ENCODE measurements at places on chromosomes 5 and 9.

DNA sequence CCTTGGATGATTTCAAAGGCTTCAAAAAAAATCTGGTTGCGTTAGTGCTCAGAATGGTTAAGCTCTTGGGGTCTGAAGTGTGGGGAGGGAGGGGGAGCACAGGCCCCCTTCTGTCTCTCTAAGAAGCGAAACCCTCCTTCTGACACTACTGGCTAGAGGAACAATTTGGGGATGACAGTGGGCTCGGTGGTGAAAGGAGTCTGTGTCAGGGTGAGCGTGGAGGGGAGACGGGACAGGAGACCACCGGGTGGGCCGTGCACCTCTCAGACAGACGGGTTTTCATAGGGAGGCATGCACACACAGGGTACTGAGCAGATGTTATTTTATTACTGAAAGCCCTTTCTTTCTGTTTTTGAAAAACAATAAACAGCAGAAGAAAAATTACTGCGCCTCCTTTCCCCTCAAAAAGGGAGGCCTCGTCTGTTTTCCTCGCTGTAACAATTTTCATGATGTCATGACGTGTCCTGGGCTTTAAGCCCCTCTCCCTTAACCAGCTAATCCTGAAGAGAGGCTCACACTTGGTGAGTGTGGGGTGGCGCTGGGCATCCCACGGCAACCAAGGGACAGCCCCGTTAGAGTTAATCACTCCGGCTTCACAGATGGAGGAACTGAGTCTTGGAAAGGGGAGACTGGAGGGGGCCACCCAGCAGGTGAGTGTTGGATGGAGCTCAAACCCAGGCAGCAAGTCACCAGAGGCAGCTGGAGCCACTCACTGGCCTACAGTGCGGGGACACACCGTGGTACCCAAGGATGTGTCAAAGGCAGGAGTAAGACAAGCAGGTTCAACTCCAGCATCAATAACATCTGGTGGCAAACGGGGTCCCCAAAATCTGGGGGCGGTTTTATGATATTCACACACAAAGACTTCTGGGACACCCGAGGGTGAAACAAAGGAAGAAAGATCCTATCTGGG is 53.4 kb downstream of the PTCH1 start:
- no peak for DNase-seq

- DNase-seq, result no peak
These were observed 51.7 kb upstream of the SEMA6A start for GRCh38 chr5:116626272-116626723.

GRCh38 chr5:176154821-176155220 is 83.4 kb upstream of the SIMC1 start:
- DNase-seq, result no peak

DNA sequence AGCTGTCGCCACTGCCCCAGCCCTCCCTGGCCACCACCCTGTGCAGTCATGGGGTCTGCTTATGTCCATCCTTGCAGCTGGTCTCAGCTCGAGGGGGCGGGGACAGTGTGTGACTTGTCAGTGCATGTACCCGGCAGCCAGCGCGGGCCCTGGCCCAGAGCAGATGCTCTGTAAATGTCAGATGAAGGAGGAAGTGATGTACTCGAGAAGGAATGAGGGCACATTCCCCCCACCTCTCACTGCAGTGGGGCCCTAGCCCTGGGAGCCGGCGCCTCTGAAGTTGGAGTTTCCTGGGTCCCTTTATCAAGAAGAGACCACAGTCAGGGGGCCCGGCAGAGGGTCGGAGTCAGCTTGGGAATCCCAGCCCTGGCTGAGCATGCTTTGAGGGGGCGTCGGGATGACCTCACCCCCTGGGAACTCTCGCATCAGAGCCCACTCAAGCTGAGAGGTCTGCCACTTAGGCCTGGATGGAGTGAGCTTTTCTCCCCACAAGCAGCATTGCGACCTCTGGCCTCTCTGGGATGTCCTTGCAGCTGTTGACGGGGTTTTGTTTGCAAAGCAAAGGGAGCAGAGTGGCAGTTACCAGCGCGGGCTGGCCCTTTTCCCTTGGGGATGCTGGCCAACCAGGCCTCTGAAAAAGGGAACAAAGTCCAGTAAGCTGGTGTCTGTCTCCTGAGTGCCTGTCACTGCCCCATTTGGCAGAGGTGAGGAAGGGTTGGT is 19.0 kb downstream of the NEURL1B start:
- DNase-seq, result no peak

DNA sequence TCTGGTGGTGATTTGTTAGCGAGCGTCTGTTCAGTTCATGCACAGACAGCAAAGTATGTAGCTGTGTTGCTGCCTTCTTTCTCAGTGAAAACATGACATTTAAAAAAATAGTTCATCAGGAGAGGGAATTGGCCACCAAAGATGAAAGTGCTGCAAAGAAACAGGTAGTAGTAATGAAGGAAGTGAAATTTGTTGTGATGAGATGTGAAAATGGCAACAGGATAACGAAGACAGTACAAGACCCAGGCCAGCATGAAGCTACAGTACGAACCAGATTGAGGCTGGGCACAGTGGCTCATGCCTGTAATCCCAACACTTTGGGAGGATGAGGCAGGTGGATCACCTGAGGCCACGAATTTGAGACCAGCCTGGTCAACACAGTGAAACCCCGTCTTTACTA is 136.0 kb downstream of the SMARCA2 start:
- DNase-seq, result no peak

- no peak for DNase-seq
These were observed 8.2 kb upstream of the TYRP1 start for GRCh38 chr9:12684974-12685373.

GRCh38 chr5:80977764-80978163 is 17.6 kb downstream of the RASGRF2 start:
- DNase-seq, result no peak

DNA sequence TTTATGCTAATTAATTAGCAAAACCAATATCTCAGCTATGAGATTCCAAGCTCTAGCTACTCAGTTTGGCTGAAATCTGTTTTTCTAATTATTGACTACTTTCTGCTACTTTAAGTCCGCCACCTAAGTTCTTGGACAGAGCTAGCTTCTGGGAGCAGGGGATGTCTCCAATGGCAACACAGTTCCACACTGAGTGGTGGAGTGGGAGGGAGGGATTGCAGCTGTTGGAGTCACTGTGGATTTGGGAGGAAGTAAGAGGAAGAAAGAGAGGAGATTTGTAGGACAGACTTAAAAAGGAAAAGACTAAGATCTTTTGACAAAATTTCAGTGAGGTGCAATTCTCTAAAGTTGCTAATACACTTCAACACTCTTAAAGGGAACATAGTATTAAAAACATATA is 450.8 kb downstream of the NFIB start:
- no peak for DNase-seq

- no peak for DNase-seq
These were observed 35.6 kb downstream of the TLR4 start for GRCh38 chr9:117739624-117740347.

DNA sequence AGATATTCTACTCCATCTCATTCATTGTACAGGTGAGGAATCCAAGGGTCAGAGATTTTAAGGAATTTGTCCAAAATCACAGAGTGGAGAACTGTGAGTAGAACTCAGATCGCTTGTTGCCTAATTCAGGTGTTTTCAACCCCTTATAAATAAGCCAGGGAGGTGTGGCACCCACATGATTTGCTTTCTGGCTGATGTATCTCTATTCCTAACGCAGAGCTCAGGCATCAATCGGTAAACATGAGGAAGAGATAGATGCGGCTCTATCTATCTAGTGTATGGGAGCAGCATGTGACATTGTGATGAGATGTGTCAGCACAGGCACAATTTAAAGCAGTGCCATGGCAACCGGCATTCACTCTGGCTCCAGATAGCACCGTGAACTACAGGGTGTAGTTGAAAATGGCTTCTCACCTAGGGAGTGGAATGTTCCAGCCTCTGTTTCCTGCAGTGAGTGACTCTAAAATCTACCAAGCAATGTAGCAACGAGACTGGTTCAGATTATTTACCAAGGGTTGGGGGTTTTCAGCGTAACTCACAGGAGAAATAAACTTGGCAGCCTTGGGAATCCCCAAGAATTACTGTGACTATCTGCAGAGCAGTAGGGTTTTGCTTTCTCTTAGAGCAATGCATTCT is 53.4 kb upstream of the SUB1 start:
- DNase-seq, result peak; percentile 73

Measured in CD4-positive, alpha-beta T cell (primary cell).